ENCODE measurements at places on chromosomes 2 and 18.

DNA sequence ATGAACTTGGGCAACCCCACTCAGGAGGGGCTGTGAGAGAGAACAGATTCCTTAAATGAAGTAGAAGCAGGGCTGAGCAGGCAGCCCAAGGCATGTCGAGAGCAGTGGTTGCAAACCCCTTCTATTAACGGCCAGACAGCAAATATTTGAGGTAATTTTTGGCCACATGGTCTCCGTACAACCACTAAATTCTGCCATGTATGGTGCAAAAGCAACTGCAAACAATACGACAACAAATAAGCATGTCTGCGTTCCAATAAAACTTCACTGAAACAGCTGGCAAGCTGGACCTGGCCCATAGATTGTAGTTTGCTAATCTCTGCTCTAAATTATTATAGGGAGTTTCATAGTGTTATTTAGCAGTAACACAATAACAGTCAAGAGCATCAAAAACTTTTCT is 217.0 kb upstream of the ZNF521 start:
- no peak for DNase-seq

GRCh38 chr2:160199683-160200389 is at the start of gene ITGB6:
Gene ITGB6, minus strand, starts transcription at chr2:160200272. Its CDS starts 209 bp downstream, at chr2:160200063.
- no peak for DNase-seq

DNA sequence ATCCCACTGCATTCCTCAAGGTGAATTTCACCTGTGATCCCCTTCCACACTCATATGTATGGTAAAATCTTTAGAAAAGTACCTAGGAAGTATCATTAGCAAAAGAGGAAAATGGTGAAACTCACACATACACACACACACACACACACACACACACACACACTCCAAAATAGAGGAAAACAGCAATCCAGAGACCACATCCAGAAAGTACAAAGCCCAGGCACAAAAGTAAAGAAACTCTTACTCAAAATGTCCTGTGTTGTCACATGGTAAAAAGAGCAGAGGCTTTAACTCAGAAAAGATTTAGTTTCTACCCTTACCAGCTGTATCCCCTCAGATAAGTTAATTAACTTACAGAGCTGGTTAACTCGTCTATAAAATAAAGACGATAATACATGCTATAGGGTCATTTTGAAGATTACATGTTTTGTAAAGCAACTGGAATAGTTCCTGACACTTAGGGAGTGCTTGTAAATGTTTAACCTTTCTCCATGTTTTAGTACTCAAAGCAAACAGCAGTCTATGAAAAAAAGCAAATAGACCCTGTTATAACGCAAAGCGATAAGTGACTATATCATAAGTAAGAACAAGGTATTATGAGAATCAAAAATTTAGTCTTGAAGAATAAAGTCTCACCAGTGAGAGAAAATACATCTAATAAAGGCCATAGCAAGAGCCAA is 360.0 kb upstream of the LRATD1 start:
- no peak for DNase-seq

DNA sequence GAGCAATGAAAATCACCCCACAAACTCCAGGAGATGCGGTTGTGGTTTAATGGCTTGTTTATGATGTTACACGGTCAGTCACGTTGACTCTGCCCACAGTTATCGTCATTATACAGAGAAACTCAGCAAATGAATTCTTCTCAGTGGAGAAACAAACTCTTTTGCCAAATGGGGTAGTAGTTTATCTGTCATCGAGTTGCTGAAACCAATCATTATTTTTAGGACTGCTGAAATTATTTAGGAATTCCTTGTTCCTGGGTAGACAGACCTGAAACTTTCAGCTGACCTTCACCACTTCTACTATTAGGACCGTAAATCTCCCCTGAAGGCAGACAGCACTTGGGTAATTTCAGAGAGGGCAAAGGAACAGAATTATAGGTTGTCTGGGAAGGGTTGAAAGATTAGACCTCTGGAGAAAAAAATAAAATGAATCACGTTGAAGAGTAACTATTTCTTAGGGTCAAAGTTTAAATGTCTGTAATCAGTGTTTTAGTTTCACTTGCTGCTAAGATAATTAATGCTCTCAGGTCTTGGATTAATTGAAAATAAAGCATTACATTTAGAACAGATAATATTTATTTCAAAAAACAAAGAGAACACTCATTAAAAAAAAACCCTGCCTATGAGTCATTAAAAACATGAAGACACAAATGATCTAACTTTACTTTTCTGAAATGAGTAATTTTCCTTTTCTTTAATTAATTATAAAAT is 52.1 kb upstream of the LYPD6 start:
- DNase-seq = no peak

DNA sequence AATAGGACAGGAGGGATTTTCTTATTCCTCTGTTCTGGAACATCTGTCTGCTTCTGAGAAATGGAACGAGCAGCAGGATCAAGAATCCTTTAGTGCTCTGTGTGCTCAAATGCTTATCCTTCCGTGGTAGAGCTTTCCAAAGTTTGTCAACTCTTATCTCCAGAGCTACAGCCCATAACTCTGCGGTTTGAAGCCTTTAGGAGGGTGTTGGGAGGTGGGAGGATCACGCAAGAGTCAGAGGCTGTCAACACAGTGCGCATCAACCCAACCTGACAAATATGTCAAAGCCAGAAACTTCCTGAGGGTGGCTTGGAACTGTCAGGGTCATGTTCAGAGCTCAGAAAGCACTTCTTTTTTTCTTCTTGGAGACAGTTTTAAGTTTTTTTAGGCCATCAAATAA is 95.9 kb downstream of the CRIM1 start:
- no peak for DNase-seq

All from dermis blood vessel endothelial cell (primary cell).